ENCODE measurements at places on chromosomes 7 and 10.

- no peak for DNase-seq
Measured at GRCh38 chr10:32461203-32461602, 15.3 kb downstream of the CCDC7 start.

DNA sequence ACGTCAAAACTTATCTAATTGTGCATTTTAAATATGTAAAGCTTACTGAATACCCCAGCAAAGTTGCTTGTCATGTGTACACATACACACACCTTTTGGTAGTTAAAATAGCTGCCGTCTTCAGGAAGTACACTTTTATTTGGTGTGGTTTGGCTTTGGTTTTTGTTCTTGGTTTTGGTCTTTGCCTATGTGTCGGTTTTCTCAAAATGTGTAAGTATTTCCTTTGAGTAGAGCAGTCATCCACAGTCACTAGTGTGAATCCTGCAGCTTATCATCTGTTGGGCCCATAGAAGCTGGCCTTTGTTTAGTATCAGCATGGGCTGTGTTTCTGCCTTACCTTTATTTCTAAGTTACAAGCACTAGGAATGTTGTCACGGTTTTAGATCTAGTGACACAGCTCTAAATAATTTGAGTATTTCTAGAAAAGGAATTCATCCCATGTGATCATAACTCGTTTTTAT lies 35.3 kb downstream of the NET1 start:
- DNase-seq = no peak

- no peak for DNase-seq
Measured at GRCh38 chr7:84138411-84138810, 56.2 kb downstream of the SEMA3A start.

- DNase-seq = no peak
Measured at GRCh38 chr10:9222917-9223316, 1168.4 kb downstream of the GATA3 start.

- peak; percentile 49 for DNase-seq
Measured at GRCh38 chr10:131901181-131901829, 497 bp downstream of the PPP2R2D start.

- no peak for DNase-seq
Measured at GRCh38 chr10:124677749-124678556, 66.2 kb downstream of the FAM53B start.

- DNase-seq = no peak
Measured at GRCh38 chr10:92972886-92973285, 87.7 kb upstream of the CYP26C1 start.

DNA sequence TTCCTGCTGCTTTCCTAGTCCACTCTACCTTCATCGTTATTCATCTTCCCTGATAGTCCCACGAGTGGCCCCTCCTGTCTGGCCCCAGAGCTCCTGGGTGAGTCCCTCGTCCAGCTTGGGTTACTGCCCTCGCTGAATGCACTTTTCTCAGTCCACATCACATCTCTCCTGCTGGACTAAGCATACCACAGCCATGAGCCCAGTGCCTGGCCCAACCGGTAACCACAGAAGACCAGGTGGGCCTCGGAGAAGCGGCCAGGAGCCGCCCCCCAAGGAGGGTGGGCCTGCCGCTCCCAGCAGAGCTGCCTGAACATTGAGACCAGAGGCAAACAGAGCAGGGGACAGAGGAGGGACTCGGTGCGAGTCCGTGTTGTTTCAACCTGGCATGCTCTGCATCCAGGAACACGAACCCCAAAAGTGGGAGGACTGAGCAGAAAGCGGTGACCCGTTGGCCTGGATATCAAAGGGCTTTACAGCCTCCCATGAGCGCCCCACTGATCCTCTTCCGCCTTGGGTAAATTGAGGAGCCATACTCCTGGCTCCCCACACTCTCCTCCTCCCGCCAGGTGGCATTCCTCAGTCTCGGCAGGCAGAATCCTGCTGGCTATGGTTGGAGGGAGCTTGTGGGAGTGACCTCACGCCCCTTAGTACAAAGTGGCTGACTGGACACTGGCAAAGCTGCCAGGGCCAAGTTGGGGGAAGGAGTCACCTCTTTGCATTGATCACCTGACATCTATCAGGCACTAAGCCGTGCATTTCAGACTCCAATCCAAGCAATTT lies 13.3 kb downstream of the TMEM72 start:
- DNase-seq = no peak

GRCh38 chr7:23287612-23288011 lies 11.5 kb upstream of the MALSU1 start:
- DNase-seq = no peak

DNA sequence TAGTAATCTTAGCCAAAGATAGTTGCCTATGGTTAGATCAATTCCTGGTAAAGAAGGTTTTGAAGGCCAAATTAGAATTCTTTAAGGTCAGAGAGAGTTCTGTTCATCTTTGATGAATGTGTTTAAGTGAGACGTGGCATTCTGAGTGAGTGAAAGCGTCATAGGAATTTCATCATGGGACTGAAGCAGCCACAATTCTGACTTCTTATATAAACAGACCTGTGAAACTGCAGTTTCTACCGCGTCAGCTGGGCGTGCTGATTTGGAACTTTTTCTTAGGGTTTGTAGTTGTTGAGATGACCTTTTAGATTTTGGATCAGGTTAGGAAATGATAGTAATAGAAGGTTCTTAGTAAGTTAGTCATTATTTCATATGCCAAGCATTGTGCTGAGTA lies 103.8 kb downstream of the CNNM2 start:
- DNase-seq = no peak

DNA sequence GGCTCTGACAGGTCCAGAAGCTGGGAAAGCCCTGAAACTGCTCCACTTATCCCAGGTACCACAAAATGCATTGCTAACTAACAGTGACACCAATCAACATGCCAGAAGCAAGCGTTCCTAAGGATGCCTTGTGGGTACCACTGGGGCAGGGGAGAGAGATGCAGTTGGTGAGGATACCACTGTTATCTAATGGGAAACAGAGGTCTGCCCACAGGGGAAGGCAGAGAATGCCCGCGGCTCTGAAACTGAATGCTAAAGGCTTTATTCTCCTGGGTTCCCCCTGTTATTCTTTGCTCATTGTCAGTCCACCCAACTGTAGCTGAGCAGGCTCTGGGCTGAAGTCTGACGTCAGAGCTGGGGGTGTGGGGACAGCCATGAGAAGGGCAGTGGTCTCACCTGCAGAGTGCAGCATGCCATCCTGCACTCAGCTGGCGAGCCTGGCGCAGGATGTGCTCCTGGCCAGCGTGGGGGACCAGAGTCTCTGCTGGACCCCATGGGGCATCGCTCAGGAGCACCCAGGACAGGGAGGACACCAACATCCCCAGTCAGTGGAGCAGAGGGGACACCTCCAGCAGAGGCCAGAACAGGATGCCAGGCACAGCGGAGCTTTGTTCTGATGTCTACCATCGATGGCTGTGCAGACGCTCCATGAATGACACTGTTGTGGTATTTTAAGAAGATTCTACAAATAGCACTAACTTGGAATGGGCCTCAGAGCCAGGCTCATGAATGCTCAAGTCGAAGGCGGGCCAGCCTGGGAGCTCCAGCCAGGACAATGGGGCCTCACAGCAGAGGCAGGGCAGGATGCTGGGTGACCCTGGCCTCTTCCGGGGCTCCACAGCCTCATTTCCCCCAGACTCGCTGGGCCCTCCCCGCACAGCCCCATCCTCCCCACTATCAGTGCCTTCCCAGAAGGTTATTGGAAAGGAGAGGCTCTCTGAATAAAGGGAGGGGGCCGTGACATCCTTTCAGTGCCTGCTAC lies 95.8 kb downstream of the ARHGAP22 start:
- DNase-seq = peak; percentile 10

- DNase-seq = peak; percentile 50
Measured at GRCh38 chr7:43764039-43764761, 5.7 kb downstream of the BLVRA start.

DNA sequence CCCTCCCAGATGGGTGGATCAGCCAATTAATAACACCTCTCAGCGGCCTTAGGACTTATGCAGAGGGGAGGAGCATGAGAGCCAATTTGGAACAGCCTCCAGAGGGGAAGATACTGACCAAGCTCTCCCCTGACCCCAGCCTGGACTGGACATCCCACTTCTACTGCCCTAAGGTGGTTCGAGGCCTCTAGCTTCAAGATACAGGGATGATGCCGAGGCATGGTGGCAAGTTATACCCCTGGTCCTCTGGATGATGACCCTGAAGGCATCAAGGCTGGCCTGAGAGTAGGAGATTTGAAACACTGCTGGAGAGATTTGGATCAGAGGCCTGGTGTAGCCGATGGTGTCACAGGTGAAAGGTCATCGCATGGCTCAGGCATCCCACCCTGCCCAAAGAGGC lies 3.2 kb downstream of the CDH23 start:
- DNase-seq = no peak

DNA sequence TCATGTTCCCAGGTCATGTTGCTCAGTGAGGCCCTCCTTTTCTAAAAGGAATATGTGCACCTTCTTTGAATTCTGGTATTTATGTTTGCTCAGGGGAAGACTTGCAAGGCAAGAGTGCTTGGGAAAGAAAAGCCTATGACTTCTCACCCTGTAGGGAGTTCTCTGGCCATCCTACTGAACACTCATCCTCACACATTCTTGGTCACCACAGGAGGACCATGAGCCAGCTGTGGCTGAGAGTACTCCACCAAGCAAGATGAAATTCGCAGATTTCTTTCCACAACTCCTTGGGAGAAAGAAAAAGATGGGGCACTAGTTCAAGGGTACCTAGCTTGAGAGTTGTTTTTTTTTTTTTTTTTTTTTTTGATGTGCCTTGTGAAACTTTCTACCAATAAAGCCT lies 179.6 kb downstream of the FZD1 start:
- DNase-seq = no peak

- DNase-seq = no peak
Measured at GRCh38 chr7:77716804-77717203, 20.5 kb downstream of the RSBN1L start.

- no peak for DNase-seq
Measured at GRCh38 chr7:41118486-41118885, 584.4 kb downstream of the INHBA start.

DNA sequence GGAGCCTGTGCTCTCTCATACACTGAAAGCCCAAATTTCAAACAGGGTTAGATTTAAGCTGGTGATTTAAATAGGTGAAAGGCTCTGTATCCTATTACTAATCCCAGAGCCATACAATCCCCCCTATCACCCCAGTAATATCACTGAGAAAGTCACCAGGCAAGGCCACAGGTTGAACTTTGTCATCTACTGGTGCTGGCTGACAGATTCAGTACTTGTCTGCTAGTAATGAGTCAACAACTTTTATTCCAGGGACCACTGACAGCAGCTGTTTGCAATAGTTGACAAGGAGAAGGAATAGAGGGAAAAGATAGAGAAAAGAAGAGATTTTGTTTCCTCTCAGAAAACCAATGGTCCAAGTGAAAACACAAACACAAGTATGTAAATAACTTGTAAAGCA lies 10.4 kb downstream of the ASB15 start:
- DNase-seq = no peak

DNA sequence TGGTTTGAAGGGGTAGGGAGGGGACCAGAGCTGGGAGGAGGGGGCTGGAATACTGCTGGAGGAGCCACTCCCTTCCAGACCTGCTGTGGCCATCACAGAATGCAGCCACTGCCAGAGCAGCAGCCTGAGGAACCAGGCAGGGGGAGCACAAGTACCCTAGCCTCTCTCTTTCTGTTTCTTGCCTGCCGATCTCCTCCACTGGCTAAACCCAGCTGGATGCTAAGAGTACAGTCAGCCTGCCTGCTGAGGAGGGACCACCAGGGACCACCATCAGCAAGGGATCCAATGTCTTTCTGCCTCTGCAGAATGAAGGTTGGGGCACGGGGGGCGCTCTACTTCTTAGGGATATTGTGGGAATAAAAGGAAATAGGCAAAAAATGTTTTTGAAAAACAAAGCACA lies 4.7 kb downstream of the BLVRA start:
- peak; percentile 15 for DNase-seq

DNA sequence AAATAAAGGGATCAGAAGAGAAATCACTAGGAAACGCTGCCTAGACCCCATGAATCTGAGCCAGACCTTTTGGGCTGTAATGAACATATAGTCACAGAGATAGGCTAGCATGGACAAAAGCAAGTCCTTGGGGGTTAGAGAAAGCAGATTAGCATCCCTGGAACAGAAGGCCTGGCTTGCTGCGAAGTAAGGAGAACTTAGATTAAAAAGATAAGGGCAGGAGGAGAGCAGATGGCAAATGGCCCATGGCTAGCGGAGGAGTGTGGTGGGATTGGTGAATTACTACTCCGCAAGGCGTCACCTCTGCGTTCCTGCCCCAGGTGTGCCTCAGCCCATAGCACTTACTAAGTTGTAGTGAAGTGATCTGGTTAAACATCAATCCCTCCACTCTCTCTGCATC lies 92.3 kb upstream of the ZNF438 start:
- DNase-seq = no peak

- DNase-seq = no peak
Measured at GRCh38 chr10:119466076-119466475, 76.4 kb downstream of the RGS10 start.

GRCh38 chr7:16982640-16983350 lies 101.0 kb upstream of the AGR3 start:
- no peak for DNase-seq

GRCh38 chr7:81865754-81866153 lies 95.9 kb upstream of the HGF start:
- DNase-seq = no peak

DNA sequence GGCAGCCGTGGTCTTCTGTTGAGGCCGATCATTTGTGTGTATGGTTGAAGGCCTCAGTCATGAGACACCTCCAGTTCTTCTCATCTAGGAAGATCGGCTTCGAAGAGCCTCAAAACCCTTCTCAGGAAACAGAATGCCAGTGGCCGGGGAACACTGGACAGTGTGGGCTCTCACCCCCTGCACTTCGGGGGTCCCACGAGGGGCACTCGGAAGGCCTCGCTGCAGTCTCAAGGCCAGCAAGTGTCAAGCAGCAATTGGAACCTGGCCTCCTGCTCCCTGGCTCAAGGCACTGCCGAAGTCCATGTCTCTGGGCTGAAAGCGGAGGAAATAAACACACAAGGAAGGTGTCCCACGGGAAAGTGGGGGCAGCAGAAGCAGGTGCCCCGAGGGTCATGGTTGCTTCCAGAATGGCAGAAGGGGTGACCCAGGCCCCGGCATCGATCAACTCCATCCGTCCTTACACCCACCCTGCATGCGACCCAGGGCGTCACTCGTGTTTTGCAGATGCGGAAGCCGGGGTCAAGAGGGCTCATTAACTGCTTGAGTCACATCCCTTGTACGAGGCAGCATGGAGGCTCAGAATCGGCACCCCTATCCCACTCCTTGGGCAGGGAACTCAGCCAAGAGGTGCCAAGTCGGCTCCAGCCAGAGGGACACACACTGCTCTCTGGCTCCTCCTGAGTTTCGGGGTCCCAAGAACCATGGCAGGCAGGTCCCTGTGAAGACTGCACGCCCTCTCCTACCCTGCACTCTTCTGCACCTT lies 231.3 kb upstream of the SHH start:
- DNase-seq = no peak

- peak; percentile 19 for DNase-seq
Measured at GRCh38 chr10:73253225-73253555, 746 bp upstream of the MRPS16 start.

- no peak for DNase-seq
Measured at GRCh38 chr7:123599766-123600165, 1.9 kb upstream of the ASB15 start.

GRCh38 chr10:112711366-112711765 lies 238.7 kb upstream of the TCF7L2 start:
- no peak for DNase-seq

- no peak for DNase-seq
Measured at GRCh38 chr10:12549297-12549696, 199.9 kb downstream of the CAMK1D start.
